Small intestine (tissue), 16 donors: ENCODE measurements at places on chromosomes 16 and 17.

DNA sequence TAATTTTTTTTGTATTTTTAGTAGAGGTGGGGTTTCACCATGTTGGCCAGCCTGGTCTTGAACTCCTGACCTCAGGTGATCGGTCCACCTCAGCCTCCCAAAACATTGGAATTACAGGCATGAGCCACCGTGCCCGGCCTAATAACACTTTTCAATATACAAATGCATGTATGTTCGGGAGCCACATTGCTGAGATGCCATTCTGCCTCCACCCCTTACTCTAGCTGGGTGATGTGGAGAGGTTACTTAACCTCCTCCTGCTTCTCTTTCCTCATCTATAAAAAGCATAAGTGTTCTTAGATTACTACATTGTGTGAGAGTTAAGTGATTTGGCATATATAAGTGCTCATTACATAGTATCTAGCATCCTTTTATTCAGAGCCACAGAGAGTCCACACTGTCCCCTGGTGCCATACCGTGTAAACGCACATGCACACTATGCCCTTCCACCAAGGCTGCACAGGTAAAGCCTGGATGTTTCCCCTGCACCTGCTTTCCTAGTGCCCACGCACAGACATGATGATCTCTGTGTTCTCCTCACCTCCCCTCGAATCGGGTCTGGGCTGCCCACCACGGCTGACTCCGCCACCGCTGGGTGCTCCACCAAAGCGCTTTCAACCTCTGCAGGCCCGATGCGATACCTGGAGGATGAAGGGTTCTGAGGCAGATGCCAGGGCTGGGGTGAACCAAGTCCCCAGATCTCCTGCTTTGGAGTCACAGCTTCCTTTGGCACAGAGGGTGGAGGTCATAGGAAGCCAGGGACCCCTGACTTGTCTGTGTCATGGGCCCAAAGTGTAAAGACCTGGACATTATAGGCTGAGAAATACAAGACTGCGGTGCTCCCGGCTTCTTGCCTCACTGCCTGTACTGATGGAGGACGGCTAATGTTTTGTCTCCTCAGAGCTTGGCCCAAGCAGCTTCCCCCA, 49.0 kb upstream of the ACSM2B start:
- DNase-seq, result no peak

DNA sequence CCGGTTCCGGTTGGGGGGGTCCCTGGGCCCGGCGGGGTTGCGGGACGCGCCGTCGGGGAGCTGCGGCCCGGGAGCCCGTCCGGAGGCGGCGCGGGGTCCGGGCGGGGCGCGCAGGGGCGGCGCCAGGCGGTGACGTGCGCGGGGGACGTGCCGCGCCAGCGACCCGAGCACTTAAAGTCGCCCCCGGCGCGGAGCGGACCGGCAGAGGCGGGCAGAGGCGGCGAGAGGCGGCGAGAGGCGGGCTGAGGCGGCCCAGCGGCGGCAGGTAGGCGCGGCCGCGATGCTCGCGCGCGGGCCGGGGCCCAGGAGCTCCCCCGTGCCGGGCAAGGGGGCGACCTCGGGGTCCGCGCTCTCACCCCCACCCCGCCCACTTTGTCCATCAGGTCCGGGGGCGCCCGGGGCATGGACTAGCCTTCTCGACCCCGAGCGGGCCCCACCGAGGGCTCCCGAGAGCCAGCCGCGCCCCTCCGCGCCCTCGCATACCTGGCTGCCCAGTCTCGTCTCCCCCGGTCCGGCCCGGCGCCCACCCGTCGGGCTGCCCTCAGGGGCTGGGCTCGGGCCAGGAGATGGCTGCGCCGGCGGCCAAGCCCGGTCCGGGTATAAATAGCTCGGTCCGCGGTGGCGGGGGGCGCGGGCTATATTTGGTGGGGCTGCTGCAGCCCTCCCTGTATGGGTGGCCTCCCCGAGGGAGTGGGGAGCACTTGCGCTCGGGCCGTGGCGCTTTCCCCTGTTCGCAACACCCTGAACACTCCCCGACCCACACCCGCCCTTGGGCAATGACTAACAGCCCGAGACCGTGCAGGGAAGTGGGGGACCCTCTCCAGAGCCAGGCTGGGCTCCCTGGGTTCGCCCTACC, at the start of gene SLC16A3:
TSS of gene SLC16A3 (plus strand) at position 201 of the 856 bp plus-strand sequence. CDS start 6,967 bp downstream, outside the sequence.
- peak; percentile 63 for DNase-seq

DNA sequence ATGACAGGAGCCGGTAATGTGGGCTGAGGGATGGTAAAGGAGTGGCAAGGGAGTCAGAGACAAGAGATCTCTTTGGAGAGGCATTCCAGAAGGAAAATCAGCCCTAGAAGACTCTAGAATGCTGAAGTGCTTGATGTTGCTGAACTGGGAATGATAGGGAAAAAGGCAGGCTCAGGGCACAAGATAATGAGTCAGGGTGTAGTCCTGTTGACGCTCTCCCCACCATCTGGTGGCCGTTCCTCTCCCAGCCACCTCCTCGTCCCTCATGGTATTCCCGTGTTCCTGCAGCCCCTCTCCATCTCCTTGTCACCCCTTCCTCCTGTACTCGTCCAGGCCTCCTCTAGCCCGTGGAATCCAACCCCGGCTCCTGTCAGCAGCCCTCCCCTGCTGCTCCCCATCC, 11.1 kb upstream of the ALDOA start:
- no peak for DNase-seq

DNA sequence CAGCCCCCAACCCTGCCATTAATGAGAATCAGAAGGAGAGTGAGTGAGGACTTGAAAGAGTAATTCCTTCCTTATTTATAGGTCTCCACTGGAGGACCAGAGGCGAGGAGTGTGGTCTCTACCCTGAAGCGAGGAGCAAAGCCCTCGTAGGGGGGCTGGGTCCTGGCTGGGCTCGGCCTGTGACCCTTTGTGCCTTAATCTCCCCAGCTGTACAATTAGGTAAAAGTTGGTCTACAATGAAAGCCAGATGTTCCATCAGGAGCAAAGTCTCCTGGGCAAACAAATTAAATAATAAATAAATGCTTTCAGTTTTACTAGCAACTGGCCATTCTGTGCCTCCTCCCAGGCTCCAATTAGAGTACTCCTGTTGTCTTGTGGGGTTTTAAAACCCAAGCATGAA, 523.5 kb upstream of the SALL1 start:
- DNase-seq, result no peak

DNA sequence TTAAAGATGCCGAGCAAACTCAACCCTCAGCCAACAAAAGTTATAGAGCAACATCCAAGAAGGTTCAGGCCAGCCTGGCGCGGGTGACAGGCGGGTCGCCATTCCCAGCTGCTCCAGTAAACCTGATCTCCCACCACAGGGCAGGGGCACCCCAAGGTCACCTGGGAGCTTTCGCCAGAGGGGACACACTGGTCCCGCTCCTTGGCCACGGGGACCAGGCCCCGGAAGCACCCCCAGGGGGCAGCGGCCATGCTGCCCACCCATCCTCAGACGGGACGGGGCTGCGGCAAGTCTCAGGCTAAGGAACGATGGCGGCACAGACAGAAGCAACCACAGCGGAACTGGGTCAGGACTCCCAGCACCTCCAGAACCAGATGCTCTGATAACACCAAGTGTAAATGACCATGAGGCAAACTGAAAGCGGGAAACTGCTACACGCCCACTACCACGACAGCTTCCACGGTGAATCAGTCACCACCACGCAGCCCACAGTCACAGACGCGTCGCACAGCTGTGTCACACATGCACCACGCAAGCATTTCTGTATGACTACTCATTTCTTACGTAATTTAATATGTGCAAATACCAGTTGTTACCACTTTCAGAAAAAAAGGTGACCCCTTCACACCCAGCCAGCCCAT, 14.1 kb upstream of the CCDC154 start:
- DNase-seq, result no peak

GRCh38 chr17:19265755-19266154, 28.6 kb downstream of the EPN2 start:
- no peak for DNase-seq

DNA sequence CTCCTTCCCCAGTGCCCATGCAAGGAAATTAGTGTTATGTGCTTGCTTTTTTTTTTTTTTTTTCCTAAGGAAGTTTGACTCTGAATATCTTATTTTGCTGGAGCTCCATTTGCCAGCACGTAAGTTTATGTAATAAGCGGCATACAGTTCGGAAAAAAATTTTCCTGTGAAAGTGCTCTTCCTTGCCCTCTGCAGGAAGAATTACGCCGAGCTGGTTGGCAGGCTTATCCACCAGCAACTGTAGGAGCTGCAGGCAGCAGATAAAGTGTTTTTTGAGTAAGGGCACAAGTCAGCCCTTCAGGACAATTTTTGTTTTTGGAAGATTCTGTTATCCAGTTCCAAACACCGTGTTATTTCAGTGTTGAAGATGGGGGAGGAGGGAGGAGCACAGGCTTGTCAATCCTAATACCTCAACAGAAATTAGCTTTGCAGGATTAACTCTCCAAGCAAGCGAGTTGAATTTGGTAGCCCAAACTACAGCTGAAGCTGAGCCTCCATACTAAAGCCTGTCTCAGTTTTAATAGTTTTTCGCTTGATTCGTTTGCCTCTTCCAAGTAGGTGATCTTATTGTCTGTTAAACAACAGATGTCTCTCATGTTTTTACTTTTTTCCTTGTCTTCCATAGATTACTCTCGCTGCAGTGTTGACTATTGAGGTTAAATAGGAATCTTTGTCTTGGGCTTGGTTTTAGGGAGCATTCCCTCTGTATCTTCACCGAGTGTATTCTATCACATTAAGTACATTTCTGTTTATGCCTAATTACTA, 1.1 kb downstream of the SPECC1 start:
- DNase-seq, result peak; percentile 50

DNA sequence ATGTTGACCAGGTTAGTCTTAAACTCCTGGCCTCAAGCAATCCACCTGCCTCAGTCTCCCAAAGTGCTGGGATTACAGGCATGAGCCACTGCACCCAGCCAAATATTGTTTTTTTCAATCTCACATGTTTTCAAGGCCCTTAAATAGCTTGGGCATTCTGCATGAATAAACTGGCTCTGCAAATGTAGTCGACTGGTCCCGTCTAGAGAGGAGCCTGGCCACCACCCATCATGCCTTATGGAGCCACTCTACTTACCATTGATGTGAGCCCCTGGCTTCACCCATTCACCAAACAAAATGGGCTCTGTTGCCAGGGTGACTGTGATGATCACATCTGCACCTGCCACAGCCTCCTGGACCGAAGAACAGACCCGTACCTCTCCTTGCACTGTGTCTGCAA, 10.8 kb downstream of the CRYM start:
- no peak for DNase-seq

DNA sequence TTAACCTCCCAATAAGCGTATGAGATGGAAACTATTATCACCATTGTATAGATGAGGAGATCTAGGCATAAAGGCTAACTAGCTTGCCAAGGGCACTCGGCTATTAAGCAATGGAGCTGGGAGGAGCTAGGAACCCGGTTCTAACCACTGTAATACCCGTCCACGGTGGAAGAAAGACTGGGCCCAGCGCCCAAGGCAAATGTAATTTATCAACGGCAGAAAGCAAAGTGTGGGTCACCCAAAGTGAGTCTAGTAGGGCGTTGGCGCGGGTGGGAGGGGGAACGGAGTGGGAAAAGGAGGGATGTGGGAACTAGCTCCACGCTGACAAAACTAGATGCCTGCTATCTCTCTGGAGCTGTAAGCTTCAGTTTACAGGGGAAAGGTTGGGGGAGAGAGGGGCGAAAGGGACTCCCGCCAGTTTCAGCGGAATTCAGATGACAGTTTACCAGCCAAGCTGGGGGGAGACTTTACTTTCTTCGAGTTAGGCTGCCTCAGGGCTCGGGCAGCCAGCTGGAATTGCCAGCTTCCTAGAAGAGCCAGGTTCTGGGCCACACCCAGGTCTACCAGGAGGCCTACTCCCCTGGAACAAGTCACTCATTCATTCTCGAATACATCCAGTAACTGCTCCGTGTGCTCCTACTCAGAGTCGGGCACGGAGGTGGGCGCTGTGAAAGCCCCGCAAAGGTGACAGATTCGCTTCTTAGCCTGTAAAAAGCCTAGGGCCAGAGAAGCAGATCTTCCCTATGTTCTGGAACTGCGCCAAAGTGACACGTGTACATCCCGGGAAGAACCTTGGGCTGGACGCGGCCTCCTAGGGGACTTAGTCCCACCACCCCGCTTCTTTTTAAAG, 837 bp downstream of the LRRC59 start:
- peak; percentile 85 for DNase-seq

DNA sequence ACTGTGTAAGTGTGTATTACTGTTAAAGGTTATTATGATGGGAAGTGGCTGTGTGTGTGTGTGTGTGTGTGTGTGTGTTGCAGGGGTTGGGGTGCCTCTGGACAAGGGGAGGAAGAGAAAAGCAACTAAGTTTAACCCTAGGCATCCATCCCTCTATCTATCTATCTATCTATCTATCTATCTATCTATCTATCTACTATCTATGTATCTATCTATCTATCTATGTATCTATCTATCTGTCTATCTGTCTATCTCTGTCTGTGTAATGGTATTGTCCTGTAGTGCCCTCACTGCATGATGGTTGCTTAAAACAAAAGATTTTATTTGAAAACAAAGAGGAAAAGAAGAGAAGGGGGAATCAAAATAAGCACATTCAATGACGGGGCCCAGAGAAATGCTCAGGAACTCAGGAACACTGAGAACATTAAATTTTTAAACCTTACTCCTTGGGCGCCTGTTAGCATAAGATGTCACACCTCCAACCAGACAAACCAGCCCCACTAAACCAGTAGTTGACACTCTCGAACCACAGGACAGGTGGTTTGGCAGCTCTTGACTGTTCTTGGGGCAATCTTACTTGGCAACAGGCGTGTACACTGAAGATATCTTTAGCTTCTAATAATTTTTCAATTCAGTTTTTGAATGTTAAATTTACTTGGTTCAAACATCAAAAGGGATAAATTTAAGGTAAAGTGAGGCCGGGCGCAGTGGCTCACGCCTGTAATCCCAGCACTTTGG, 5.1 kb upstream of the RPL26 start:
- no peak for DNase-seq

- DNase-seq, result no peak
Observed at GRCh38 chr17:74527081-74527480, 4.2 kb downstream of the CD300LB start.

- no peak for DNase-seq
Observed at GRCh38 chr17:67107171-67107570, 62.8 kb downstream of the CACNG1 start.

DNA sequence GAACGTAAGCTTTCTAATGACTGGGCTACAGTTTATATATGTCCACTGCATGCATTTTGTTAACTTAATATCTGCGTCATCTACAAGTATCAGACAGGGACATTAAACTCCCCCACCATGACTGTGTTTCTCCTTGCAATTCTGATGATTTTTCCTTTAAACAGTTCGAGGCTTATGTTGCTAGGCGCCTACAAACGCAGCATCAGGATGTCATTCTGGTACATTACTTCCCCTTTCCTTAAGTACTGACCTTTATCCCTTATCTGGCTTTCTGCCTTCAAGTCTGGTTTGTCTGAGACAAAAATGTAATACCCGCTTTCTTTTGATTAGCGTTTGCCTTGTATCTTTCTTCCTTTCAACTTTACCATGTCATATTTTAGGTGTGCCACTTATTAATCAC, 362.4 kb downstream of the SLC39A11 start:
- peak; percentile 86 for DNase-seq
